ENCODE measurements at places on chromosomes 6 and 20.

- DNase-seq: no peak
These were observed 40.1 kb upstream of the AKIRIN2 start for GRCh38 chr6:87742106-87742505.

- peak; percentile 69 for DNase-seq
These were observed 20.2 kb downstream of the FBXL4 start for GRCh38 chr6:98927534-98927933.

DNA sequence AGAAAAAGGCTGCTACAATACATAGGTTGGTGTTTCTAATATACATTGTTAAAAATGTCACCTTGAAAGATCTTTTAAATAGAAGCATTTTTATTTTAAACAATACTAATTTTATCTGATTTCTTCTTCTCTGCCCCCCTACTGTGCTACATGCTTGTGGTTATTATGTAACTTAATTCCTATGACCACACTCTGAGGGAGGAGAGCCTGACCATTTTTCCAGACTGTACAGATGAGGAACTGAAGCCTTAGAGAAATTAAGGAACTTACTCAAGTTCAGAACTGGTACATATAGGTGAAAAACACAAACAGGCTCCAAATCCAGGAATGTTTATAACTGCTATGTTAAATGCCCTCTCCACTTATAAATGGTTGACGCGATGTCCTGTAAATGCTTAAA is 43.4 kb upstream of the ARHGAP18 start:
- no peak for DNase-seq

DNA sequence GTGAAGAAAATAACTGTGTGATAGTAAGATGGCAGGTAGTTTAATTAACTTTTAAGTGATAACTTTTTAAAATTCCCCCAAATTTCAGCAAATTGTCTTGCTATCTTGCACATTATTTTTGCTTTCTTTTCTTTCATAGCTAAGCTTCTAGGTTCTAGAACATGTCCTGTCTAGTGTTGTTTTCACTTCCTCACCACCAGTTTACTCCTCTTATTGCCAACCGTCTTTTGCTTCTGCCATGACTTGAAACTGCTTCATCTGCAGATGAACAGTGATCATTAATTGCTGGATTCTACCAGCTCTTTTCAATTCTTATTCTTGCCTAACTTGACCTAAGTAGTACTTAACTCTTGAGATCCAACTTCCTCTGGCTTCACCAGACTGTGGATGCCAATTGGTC is 137.8 kb downstream of the CENPW start:
- DNase-seq: no peak

- DNase-seq: no peak
These were observed 598.9 kb downstream of the RFPL4B start for GRCh38 chr6:112946051-112946450.

- DNase-seq: peak; percentile 78
These were observed 37.4 kb downstream of the GCNT2 start for GRCh38 chr6:10558565-10558964.

GRCh38 chr6:108652375-108652774 is 91.7 kb downstream of the FOXO3 start:
- DNase-seq: no peak
